ENCODE measurements at places on chromosomes 13 and 19.

DNA sequence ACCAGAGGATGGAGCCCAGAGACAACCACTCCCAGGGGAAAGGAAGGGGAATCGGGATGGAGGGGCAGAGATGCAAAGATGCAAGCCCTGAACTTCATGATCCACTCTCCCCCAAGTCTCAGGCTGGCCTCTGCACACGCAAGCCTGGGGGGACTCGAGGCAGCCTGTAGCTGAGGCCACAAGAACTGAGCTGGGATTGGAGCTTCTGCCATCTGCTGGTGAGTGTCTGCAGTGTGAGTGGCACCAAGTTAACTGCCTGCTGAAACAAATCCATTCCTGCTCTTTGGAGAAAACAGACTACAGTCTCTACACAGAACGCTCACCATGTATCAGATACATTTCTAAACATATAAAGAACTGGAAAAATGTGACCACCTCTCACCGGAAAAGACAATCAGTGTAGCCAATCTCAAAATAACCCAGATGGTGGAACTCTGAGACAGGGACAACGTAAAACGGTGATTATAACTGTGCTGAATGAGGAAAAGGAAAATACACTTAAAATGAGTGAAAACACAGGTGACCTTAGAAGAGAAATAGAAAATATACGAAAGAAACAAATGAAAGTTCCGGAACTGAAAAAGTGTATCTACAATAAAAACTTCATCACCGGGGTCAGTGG, 62.1 kb downstream of the KLF2 start:
- DNase-seq = no peak

GRCh38 chr19:2199215-2199614, 35.5 kb downstream of the DOT1L start:
- no peak for DNase-seq

- no peak for DNase-seq
Measured at GRCh38 chr19:22628401-22628800, 5.7 kb upstream of the ZNF492 start.

DNA sequence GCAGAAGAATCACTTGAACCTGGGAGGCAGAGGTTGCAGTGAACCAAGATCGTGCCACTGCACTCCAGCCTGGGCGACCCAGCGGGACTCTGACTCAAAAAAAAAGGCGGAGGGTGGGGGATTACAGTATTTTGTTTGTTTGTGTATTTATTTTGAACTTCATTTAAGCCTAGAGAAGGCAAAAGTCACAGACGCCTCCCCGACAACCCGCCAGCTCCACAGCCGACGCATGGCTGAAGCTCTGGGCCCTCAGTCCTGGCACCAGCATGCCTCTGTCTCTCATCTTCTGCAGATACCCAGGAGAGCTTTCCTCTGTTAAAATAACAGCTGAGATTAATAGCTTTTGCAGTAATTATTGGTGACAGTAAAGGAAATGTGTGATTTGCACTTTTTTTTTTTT, 17.2 kb upstream of the PDCD5 start:
- no peak for DNase-seq

DNA sequence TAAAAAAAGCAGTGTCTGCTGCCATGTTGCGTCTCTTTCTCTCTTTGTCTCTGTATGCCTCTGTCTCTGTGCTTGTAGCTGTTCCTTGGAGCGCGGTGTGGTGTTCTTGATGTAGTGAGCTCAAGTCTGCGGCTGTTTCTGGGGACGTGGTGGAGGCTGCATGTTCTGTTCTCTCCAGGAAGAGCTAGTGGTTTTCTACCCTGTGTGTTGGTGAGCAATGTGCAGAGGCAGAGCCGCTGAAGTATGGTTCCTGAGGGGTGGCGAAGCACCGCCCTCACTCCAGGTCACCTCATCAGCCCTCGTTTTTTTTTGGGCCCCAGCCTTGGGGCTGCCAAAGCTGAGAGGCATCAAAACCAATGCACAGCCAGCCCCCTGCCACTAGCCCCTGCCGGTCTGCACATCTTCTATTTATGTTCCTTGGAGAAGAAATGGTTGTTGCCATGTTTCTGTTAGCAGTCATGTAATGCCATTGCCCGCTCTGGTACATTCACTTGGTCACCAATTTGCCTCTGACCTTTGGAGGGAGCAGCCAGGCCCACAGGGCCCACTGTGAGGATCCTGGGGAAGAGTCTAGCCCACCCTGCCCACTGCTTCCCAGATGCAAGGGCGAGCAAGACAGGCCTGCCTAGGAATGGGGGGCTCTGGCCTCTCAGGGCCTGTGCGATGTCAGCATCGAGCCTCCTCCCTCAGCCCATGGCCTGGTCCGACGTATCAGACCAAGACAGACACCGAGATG, 7.2 kb downstream of the HNRNPL start:
- no peak for DNase-seq

- no peak for DNase-seq
Measured at GRCh38 chr19:16288544-16288943, 36.1 kb upstream of the KLF2 start.
